ENCODE measurements at places on chromosomes 12 and 14. TPM values are rescaled to one million over a fixed set of nuclear protein-coding genes. Genes with fewer than 3 reads are reported as not detected.

The GSC gene
- total RNA-seq = not detected

The TULP3 gene
- 30.8 TPM for total RNA-seq

DNA sequence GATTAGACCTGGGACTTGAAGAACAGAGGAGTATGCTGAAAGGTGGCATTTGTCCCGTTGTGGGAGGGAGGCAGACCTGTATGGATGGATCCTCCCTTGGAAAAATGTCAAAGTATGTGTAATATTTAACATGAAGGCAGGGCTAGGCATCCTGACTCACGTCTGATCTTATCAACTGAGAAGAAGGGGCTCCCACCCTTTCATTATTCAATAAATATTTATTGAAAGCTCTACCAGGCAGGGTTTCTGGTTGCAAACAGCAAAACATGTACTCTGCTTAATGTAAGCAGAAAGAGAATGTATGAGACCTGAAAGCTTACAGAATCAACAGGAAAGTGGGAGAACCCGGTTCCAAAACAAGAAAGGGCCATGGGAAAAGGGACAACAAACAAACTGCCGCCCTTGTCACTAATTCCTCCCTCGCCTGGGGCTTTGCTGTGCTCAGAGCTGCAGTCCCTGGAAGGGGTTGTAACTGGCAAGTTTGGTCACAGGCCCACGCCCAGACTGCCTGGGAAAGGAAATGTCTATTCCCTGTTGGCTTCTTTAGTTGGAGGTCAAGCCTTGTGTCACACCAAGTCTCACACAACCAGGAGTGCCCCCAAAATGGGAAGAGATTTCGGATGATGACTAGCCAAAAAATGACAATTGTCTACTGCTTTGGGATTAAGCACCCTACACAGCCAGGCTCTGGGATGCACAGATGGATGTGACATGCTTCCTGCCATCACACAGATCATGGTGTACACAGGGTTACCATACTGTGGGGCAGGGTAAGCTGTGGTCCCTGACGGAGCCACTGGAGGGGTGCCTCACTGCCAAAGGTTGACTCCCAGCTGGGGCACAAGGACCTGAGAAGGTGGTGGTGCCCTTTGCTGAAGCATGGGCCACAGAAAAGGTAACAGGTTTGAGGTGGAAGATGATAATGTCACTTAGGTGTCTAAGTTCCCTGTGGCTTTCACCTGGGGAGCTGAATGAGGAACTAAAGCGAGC, 36.8 kb downstream of the RAB35 start:
- H3K27me3 ChIP-seq = peaks cover 8% of the 10 kb centered on the region
- no peaks in the 10 kb centered on the region for H3K4me1 ChIP-seq
- H3K4me3 ChIP-seq = no peak overlapping the region

- H3K36me3 ChIP-seq = peaks cover 44% of the 10 kb centered on the region
- H3K27me3 ChIP-seq = no peaks in the 10 kb centered on the region
- peaks cover 16% of the 10 kb centered on the region for H3K4me1 ChIP-seq
- peak; percentile 63 for DNase-seq
- H3K4me3 ChIP-seq = no peak overlapping the region
Measured at GRCh38 chr12:131737150-131737827, 26.4 kb downstream of the SFSWAP start.

DNA sequence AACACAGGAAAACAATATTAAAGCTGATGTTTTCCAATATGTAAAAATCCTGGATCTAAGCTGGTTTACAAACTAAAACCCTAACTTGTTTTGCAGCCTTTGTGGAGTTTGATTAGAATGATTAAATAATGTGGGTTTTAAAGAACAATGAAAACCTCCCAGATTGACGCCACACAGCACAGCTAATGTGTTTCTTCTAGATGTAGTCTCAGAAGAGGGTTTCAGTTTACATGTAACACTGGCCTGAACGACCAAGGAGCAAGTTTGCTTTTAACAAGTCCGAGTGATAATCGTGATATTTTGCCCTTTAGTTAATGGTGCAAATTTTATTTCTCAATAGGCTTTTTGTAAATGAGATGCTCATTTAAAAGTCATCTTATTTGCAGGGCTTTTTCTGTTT, 11.0 kb downstream of the HMGA2 start:
- no peaks in the 10 kb centered on the region for H3K27me3 ChIP-seq
- peaks cover 55% of the 10 kb centered on the region for H3K4me1 ChIP-seq
- DNase-seq = no peak
- peaks cover 56% of the 10 kb centered on the region for H3K36me3 ChIP-seq
- peak overlapping the region; percentile 31 for H3K27ac ChIP-seq

DNA sequence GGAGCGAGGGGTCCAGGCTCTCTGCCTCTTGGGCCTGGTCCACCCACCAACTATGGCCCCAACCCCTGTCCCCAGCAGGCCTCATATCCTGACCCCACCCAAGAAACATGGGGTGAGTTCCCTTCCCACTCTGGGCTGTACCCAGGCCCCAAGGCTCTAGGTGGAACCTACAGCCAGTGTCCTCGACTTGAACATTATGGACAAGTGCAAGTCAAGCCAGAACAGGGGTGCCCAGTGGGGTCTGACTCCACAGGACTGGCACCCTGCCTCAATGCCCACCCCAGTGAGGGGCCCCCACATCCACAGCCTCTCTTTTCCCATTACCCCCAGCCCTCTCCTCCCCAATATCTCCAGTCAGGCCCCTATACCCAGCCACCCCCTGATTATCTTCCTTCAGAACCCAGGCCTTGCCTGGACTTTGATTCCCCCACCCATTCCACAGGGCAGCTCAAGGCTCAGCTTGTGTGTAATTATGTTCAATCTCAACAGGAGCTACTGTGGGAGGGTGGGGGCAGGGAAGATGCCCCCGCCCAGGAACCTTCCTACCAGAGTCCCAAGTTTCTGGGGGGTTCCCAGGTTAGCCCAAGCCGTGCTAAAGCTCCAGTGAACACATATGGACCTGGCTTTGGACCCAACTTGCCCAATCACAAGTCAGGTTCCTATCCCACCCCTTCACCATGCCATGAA, 8.6 kb downstream of the ARHGAP9 start:
- no peaks in the 10 kb centered on the region for H3K36me3 ChIP-seq
- no peak overlapping the region for H3K27ac ChIP-seq
- DNase-seq = no peak
- peaks cover 5% of the 10 kb centered on the region for H3K4me1 ChIP-seq
- H3K4me3 ChIP-seq = no peak overlapping the region
- peaks cover 37% of the 10 kb centered on the region for H3K27me3 ChIP-seq

- peaks cover 25% of the 10 kb centered on the region for H3K4me1 ChIP-seq
- H3K27ac ChIP-seq = peak overlapping the region; percentile 98
- H3K4me3 ChIP-seq = peak overlapping the region; percentile 67
- H3K36me3 ChIP-seq = peaks cover 10% of the 10 kb centered on the region
- H3K27me3 ChIP-seq = no peaks in the 10 kb centered on the region
Measured at GRCh38 chr14:77593501-77593961, 22.9 kb downstream of the SPTLC2 start.

DNA sequence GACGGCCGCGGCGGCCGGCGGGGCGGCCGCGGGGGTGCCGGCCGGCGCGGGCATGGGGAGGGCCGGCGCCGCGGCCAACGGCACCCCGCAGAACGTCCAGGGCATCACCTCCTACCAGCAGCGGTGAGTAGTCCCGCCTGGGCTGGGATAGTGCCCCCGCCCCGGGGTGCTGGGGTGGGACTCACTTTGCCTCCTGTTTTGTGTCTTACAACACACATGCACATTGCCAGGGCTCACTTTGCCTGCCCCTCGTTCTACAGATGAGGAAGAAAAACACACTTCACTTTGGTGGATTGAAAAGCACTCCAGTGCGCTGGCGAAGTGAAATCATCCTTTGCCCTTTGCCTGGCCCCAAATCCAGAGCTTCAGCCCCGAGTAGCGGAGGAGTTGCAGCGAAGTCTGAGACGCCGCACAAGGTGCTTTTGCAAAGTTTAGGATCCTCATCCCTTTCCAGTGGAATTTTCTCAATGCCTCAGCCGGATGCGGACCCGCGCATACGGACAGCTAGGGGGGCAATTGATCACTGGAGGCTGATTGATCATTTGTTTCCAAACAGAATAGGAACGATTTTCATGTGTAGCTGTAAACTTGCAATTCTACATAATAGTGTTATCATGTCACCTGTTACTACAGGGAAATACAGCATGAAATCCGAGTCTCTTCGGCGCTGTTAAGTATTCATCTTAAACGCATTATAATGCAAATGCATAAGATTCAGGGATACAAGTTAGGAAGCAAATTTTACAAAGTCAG, 3.6 kb upstream of the NPAS3 start:
- peaks cover 25% of the 10 kb centered on the region for H3K4me1 ChIP-seq
- peaks cover 68% of the 10 kb centered on the region for H3K27me3 ChIP-seq
- peak overlapping the region; percentile 70 for H3K4me3 ChIP-seq
- H3K27ac ChIP-seq = no peak overlapping the region
- no peak for DNase-seq

GRCh38 chr14:45212231-45212630, 40.8 kb downstream of the MIS18BP1 start:
- peaks cover 9% of the 10 kb centered on the region for H3K36me3 ChIP-seq
- H3K27ac ChIP-seq = no peak overlapping the region
- H3K4me3 ChIP-seq = no peak overlapping the region
- no peaks in the 10 kb centered on the region for H3K4me1 ChIP-seq
- H3K27me3 ChIP-seq = no peaks in the 10 kb centered on the region

- no peak overlapping the region for H3K4me3 ChIP-seq
- H3K27me3 ChIP-seq = no peaks in the 10 kb centered on the region
- no peak overlapping the region for H3K27ac ChIP-seq
- DNase-seq = no peak
Measured at GRCh38 chr14:61344437-61345150, 23.2 kb downstream of the PRKCH start.

GRCh38 chr12:79673354-79673753, 17.4 kb downstream of the PAWR start:
- no peaks in the 10 kb centered on the region for H3K27me3 ChIP-seq
- peaks cover 62% of the 10 kb centered on the region for H3K4me1 ChIP-seq
- peak overlapping the region; percentile 77 for H3K27ac ChIP-seq
- H3K4me3 ChIP-seq = no peak overlapping the region

GRCh38 chr12:6154730-6155459, 30.4 kb upstream of the VWF start:
- no peak overlapping the region for H3K4me3 ChIP-seq
- H3K4me1 ChIP-seq = peaks cover 11% of the 10 kb centered on the region
- no peaks in the 10 kb centered on the region for H3K36me3 ChIP-seq
- DNase-seq = no peak
- H3K27me3 ChIP-seq = no peaks in the 10 kb centered on the region

DNA sequence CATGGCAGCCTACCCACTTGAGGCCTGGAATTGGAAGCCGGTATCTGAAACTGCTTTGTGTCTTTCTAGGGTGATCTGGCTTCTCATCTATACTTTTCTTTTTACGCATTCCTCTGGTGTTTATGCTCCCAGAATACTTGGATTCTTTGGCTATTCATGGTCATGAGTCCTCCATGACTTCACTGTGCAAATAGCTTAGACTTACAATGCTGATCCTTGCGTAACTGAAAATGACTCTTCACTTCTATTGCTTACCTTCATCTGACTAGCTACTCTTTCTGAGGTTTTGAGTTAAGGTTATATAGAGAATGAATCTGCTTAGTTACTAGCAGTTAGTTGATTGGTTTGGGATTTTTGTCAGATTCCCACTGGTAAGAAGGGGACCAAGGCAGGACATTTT, 121.7 kb upstream of the NOVA1 start:
- no peaks in the 10 kb centered on the region for H3K27me3 ChIP-seq
- no peak overlapping the region for H3K4me3 ChIP-seq
- no peaks in the 10 kb centered on the region for H3K4me1 ChIP-seq
- no peak for DNase-seq
- no peak overlapping the region for H3K27ac ChIP-seq

GRCh38 chr12:131901431-131902331, 7.3 kb downstream of the ULK1 start:
- no peak for DNase-seq
- H3K4me3 ChIP-seq = no peak overlapping the region
- H3K27me3 ChIP-seq = no peaks in the 10 kb centered on the region

GRCh38 chr14:55711175-55711811, 131.3 kb downstream of the KTN1 start:
- H3K4me3 ChIP-seq = no peak overlapping the region
- H3K36me3 ChIP-seq = no peaks in the 10 kb centered on the region

DNA sequence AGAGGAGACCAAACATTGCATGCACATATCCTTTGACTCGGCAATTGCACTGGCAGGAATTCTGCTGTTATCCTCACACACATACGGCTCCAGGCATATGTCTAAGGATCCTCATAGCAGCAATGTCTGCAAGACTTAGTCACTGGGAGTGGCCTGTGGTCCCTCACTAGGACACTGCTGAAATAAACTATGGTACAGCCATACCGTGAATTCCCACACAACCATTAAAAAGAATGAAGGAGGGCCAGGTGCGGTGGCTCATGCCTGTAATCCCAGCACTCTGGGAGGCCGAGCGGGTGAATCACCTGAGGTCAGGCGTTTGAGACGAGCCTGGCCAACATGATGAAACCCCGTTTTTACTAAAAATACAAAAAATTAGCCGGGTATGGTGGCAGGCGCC, 105.1 kb downstream of the ZFP36L1 start:
- H3K4me3 ChIP-seq = no peak overlapping the region
- H3K4me1 ChIP-seq = peaks cover 70% of the 10 kb centered on the region

DNA sequence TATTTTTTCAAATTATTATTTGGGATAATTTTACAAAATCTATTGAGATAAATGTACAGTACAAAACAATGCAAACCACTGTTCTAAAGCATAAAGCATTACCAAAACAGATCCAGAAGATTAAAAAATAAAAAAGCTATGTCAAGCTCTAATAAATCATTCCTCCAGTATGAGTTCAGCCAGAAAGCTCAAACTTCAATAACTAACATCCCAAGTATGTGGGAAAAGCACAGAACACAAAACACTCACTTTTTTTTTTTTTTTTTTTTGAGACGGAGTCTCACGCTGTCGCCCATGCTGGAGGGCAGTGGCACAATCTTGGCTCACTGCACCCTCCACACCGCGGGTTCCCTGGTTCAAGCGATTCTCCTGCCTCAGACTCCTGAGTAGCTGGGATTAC, 11.3 kb downstream of the SAV1 start:
- H3K36me3 ChIP-seq = peaks cover 25% of the 10 kb centered on the region
- H3K4me3 ChIP-seq = peak overlapping the region; percentile 22
- DNase-seq = no peak
- peaks cover 61% of the 10 kb centered on the region for H3K4me1 ChIP-seq

GRCh38 chr12:9084417-9084816, 31.3 kb downstream of the A2M start:
- no peak overlapping the region for H3K4me3 ChIP-seq
- H3K36me3 ChIP-seq = no peaks in the 10 kb centered on the region
- no peaks in the 10 kb centered on the region for H3K4me1 ChIP-seq
- H3K27me3 ChIP-seq = peaks cover 4% of the 10 kb centered on the region
- no peak for DNase-seq
